AG04449 (cell line): ENCODE measurements at places on chromosomes 11 and 22.
A peak's percentile ranks its signal among the peaks of the same experiment; 100 is the strongest.

DNA sequence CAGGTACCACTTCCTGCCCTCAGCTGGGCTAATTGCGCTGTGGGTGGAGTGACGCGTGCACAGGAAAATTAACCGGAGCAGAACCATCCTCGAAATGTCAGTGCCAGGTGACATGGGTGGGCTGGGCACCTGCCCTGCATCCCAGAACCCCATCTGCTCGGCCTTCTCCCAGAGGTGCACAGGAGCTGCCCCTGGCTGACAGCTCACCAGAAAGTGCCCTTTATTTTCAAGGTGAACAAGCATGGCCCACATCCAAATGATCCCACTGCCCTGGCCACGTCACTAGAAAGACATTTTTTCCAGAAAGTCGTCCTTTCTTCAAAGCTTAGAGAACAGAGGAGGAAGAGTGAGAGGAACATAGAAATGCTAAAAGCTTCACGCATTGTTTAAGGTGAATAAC is 4.1 kb upstream of the ELFN2 start:
- DNase-seq, result no peak

- peak; percentile 100 for DNase-seq
Observed at GRCh38 chr11:26947379-26947844, 46.5 kb upstream of the FIBIN start.

GRCh38 chr11:125873881-125874555 is 13.4 kb upstream of the HYLS1 start:
- no peak for DNase-seq

DNA sequence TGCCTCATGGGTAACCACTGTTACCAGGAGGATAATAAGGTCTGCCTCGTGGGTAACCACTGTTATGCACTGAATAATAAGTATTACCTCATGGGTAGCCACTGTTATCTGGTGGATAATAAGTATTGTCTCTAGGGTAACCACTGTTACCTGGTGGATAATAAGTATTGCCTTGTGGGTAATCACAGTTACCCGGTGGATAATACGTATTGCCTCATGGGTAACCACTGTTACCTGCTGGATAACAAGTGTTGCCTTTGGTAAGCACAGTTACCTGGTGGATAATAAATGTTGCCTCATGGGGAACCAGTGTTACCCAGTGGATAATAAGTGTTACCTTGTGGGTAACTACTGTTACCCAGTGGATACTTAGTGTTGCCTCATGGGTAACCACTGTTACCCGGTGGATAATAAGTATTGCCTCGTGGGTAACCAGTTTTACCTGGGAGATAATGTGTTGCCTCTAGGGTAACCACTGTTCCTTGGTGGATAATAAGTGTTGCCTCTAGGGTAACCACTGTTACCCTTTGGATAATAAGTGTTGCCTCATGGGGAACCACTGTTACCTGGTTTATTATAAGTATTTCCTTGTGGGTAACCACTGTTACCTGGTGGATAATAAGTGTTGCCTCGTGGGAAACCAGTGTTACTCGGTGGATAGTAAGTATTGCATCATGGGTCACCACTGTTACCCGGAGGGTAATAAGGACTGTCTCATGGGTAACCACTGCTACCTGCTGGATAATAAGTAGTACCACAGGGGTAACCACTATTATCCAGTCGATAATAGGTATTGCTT is 10.6 kb upstream of the NXPE4 start:
- DNase-seq, result no peak

GRCh38 chr11:11980200-11980599 is 28.2 kb downstream of the DKK3 start:
- DNase-seq, result no peak

DNA sequence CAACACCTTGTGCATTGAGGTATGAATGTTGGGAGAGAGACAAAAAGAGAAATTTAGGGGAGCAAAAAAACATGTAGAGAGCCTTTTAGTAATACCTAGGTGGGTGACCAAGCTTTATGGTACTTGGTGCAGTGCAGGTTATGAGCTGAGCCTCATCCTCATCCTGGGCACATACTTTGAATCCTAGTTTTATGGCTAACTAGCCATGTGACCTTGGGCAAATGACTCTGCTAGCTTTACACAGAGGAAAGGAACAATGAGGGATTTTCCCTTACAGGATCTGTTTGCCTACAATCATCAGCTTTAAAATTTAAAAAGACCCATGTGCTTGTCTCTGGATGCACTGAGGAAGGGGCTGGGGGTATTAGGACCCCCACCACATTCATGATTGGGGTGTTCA is 187.8 kb upstream of the ISX start:
- DNase-seq, result no peak

GRCh38 chr11:123773026-123773425 is 18.7 kb upstream of the OR6X1 start:
- DNase-seq, result no peak

DNA sequence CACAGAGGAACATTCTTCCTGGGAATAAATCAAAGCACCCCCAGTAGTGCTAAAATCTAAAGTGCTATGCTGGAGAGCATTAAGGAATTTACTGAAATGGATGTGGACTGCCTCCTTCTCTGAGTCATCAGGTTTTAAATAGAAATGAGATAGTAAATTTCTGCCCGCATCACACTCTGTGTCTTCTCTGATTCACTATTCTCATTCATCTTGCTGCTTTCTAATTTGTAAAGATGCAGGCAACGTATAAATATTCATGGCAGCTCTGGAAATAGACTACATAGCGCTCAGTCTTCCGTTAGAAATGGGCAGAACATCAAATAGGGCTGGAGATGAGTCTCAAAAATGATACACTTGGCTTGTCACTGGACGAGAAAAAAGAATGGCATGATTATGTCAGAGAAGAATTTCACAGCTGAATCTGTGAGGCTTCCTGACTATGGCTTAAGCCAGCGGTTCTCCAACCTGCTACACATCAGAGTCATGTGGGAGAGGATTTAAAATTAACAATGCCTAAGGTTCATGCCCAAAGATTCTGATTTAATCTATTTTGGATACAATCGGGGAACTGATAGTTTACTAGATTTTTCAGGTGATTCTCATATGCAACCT is 178.2 kb downstream of the LRRC4C start:
- DNase-seq, result peak; percentile 34

- DNase-seq, result no peak
Observed at GRCh38 chr11:69810289-69811118, 8.7 kb downstream of the FGF3 start.

DNA sequence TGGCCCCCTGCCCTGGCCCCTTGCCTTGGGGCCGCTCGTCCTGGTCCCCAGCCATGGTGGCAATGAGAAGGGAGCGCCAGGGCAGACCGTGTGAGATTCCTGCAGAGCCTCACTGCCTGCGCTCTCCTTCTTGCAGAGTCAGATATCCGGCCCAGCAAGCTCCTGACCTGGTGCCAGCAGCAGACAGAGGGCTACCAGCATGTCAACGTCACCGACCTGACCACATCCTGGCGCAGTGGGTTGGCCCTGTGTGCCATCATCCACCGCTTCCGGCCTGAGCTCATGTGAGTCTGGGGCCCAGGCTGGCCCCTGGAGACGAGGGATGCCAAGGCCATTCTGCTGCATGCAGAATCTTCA is 114.1 kb downstream of the MICAL2 start:
- DNase-seq, result no peak

DNA sequence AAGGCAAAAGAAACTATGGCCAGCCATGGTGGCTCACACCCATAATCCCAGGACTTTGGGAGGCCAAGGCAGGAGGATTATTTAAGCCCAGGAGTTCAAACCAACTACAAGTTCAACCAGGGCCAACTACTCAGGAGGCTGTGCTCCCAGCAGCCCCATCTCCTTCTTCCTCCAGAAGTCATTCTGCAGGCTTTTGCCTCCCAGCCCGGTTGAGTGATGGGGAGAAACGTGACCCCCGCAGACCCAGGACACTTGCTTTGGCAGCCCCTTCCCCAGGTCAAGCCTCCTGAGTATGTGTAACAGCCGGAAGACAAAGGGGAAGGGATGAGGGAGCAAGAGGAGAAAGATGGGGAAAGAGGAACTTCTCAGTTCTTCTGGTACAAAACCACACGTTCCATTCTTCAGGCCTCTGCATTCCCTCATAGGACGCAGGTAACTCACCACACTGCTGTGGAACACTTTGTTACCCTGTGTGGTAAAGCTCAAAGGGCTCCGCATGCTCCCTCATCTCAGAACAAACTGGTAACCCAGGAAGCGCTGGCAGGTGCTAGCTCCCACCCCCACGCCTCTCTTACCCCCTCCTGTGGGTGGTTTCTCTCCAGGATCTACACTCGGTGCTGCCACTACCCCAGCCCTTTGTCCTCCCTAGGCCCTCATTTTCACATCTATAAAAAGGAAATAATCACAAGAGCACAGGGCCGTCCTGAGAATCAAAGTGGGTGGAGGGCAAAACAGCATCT is 4.0 kb downstream of the SULT4A1 start:
- no peak for DNase-seq

GRCh38 chr11:126731576-126732142 is 268.9 kb downstream of the KIRREL3 start:
- no peak for DNase-seq

- peak; percentile 78 for DNase-seq
Observed at GRCh38 chr11:114307524-114308203, 11.5 kb downstream of the NNMT start.

- no peak for DNase-seq
Observed at GRCh38 chr11:66287889-66288670, 863 bp downstream of the YIF1A start.

DNA sequence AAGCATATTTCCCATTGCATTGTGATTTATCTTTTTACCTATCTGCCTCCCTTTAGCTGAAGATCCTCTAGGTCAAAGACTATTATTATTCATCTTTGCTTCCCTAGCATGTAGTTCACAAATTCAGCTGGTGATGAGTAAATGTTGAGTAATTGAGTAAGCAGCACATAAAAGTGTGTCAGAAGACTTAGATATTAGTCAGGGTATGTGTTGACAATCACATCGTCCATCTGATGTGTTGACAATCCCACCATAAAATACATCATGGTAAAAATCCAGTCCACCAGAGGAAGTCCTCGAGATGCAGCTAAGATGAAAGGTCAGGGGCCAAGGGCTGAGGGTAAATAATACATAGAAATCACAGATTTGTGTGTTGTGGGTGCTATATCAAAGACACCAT is 22.9 kb upstream of the ABTB2 start:
- no peak for DNase-seq

GRCh38 chr22:33829546-33830280 is 90.6 kb downstream of the LARGE1 start:
- no peak for DNase-seq

DNA sequence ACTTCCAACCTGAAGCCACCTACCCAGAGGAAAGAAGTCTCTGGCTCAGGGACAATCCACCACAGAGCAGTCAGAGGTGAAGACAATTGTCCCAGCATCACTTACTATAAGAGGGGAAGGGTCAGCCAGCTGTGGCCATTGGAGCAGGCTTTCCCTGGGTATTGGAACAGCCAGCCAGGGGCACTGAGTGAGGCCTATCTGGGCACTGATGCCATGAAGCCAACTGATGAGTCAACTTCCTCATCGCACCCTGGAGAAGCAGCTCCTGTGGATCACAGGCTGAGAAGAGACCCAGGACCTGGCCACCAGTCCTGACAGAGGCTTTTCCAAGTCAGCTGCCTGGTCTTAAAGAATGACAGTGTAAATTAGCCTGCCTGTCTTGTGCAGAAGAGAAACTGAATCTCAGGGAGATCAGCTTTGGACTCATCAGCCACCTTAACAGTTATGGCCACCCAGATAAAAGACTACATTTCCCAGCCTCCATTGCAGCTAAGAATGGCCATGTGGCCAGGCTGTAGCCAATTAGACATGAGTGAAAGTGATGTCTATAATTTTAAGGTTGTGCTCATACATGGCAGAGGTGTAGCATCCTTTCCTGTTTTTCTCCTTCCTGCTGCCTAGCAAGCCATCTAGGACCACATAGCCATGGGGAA is 19.0 kb downstream of the CHST1 start:
- DNase-seq, result no peak

DNA sequence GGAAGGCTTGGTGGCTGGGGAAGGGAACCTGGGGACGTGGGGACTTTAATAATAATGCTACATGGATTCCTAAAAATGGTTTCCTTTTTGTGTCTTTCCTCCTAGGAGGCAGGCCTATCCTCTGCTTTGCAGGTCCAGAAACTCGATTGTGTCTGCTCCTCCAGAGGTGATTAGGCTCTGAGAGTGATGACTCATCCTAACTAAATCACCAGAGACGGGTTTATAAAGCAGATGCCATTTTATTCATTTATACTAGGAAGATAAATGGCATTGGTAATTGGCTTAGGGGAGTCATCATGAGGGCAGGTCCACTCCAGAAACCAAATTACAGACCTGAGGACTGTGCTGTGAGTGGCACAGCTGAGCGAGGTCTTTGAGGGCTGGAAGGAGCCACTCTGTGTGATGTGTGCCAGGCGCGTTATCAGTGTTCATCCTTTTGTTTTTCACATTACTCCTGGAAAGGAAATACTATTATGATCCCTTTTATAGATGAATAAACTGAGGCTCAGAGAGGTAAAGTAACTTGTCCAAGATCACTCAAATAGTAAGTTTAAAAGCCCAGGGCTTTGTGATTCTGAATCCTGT is 7.1 kb downstream of the NLRX1 start:
- DNase-seq, result no peak

DNA sequence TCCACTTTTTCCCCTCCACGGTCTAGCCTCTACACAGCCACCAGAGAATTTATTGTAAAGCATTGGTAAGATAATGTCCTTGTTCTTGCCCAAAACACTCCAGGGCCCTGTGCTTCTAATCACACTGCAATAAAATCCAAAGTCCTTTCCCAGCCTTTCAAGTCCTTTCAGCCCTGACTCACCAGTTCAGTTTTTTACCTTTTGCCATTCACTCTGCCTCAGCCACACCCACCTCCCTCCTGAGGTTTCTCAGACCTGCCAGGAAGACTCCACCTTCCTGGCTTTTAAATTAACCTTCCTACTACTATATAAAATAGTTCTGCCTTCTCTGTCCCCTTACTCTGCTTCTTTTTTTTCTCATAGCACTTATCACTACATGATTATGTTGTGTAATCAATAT is 91.0 kb upstream of the ARHGAP32 start:
- DNase-seq, result no peak

GRCh38 chr11:75498556-75499255 is 27.0 kb downstream of the GDPD5 start:
- DNase-seq, result no peak

- no peak for DNase-seq
Observed at GRCh38 chr11:127149410-127149809, 148.8 kb upstream of the KIRREL3 start.
